ENCODE measurements at places on chromosomes 7 and 10.

GRCh38 chr7:47034180-47034579 lies 547.7 kb downstream of the TNS3 start:
- no peak for DNase-seq

GRCh38 chr10:112509558-112510291 lies 62.7 kb downstream of the VTI1A start:
- DNase-seq = no peak

DNA sequence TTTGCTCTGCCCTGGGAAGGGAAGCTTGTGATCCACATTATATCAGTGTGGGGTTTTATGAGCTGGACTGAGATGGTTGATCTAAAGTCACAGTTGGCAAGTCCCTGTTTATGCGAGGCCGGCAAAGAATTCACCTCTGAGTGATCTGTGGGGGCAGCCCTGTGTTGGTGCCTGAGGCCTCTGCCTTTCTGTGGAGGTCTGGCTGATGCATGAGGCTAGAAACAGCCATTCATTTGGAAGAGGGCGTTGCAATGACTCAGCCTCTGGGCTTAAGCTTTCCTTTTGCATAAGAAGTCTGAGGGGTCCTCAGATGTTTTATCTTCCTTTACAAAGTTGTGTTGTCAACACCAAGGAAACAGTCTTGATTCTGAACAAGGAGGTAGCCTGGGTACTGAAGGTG lies 126.9 kb downstream of the MGMT start:
- no peak for DNase-seq

DNA sequence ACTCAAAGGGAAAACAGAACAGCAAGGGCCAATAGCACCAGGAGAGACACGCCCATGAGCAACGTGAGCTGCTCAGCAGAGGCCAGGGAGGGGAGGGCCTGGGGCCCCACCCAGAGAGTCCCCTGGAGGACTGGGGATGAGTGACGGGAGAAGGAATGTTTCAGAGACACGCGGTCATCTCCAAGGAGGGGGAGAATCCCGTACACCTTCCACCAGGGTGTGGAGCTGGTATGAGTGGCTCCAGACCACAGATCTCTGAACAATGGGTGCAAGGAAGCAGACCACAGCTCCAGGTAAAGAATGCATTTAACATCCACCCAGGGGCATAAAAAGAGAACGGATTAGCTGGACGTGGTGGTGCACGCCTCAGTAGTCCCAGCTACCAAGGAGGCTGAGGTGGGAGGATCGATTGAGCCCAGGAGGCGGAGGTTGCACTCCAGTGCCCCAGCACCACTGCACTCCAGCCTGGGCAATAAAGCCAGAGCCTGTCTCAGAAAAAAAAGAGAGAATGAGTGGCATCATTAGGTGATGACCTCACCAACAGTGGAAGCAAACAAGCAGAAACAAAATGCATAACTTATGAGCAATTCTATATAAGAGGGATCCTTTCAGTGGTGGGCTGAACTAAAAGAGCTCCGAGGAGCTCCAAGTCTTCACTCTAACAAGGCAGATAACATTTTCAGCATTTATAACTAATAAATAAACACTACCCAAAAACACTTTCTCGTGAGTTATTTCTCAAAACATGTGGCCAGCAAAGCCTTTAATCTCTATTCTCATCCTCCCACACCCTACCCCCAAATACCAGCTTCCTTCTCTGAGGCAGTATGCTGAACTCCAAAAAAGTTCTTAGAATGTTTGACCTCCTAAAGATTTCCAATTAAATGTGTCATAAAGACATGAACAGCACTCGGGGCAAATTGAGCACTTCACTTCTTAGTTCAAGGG lies 12.5 kb downstream of the PSAP start:
- DNase-seq = no peak

DNA sequence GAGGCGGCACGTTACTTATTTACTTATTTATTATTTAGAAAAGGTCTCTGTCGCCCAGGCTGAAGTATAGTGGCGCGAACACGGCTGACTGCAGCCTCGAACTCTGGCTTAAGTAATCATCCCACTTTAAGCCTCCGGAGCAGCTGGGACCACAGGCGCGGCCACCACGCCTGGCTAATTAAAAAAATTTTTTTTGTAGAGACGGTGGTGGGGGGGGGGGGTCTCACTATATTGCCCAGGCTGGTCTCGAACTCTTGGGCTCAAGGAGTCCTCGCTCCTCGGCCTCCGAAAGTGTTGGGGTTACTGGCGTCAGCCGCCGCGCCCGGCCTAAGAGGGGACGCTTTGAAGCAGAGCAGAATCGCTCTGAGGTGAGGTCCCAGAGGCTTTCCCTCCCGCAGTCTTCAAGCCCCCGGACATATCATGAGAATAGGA lies 675 bp upstream of the FRAT2 start:
- no peak for DNase-seq

DNA sequence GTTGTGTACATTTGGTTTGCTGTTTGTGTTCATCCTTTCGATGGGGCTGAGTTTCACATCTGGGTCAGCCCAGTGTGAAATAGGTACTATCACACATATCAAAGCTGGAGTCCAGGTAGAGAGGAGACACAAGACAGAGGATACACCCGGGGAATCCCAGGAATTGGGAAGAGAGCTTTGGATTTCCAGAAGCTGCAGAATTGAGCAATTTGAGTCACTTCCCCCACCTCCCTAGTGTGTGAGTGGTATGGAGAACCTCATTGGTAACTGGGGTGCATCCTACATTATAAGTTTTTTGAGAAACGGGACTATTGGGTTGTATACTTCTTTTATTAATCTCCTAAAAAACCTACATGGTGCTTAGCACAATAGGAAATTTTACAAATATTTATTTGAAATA lies 12.1 kb upstream of the PDSS1 start:
- DNase-seq = no peak

Measured in GM06990 (cell line).